ENCODE measurements at places on chromosomes 1 and 21.

DNA sequence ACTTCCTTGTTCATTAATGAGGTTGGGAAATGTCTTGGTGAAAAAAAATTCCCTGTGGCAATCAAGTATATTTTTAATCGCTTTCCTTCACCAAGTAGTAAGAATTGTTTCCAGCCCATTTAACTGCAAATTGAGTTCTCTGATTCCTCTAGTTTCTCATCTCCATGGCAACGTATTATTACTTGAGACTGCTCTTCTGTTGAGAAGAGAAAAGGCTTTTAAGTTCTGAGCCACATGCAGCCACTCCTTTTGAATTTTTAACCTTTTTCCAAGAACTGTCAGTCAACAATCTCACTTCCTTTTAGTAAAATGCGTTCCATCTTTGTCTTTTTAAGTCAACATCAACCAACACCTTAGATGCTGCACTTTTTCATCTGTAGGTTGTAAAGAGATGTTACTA, 75.7 kb upstream of the KIAA1614 start:
- peak; percentile 79 for DNase-seq

GRCh38 chr1:109161858-109162606, 48.1 kb downstream of the ELAPOR1 start:
- no peak for DNase-seq

- no peak for DNase-seq
These were observed 16.1 kb downstream of the SLC6A9 start for GRCh38 chr1:44015206-44015605.

DNA sequence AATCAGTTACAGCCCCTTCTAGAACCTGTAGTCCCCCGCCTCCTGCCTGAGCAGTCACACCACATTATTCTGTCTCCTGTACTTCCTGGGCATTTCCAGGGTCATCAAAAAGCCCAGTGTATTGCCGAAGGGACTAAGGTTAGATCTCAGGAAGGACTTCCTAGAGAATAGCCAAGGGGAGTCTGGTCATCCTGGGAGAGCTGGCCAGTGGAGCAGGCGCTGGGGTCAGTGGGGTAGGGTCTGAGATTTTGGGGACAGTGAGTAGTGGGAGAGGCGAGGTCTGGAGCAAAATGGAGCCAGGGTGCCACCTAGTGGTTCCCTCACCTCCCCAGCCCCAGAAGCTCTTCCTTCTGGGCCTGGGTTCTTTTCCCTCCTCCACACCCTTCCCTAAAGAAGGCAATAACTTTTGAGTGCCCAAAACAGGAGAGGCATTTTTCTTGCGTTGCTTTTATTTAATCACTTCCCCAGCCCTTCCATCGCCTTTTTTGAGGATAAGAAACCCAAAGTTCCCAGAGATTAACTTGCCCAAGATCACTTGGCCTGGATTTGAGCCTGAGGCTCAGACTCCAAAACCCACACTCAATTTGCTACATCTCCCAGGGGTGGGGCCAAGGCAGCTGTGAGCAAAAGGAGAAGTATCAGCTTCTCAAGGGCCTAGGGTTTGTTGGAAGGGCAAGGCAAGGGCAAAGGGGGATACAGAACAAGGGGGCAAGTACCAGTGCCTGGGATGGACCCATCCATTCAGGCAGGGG, 7.3 kb upstream of the PMVK start:
- peak; percentile 24 for DNase-seq

DNA sequence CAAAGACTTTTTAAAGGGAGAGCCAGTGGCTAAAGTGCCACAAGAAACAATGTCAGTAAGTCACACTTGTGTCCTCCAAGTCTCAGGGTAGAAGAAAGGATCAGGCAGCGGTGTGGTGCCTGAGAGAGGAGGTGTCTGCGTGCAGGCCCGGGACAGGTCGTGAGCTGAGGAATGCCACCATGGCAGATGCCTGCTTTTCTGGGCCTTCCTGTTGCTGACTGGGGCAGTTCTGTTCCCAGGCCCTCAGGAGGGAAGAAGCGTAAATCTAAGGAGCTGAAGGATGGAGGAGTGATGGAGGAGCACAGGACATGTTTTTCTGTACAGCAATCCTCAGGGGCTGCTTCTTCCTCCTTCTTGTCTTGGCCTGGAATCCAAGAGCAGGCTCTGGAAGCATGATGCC, 165.8 kb downstream of the ZBTB18 start:
- DNase-seq, result no peak

DNA sequence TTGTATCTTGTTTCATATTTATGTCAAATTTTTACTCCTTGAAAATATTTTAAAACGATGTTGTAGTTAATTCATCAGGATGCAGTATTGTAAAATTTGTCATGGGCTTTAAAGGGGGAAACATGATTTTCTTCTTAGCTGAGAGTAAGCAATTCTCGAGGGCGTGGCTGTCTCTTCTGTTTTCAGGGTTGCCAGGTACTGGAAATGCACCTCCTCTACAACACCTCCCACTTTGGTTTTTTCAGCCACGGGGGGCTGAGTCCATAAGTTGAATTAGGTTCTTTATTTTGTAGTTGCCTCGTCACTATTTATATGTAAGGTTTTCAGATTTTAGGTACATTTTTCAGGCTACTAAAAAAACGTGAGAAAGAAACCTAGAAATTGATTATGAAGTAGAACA, 64.0 kb downstream of the PRDM2 start:
- no peak for DNase-seq

DNA sequence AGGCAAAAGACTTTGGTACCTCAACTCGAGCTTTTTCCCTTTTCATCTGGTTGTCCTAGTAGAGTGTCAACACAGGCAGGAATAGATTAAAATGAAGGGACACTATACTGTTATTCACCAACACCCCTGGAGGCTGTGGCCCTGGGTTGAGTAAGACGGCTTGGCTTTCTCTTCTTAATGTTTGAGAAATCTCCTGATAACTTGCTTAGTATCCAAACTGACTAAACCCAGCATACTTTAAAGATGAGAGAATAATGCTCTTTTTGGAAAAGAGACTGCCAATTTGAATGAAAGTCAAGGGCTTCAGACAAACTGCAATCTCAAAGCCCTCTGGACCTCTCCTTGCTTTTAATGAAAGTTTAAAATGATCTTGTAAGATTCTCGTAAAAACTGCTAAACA, 2.6 kb upstream of the SLC30A1 start:
- no peak for DNase-seq

GRCh38 chr1:2810899-2811532, 9.5 kb upstream of the TTC34 start:
- DNase-seq, result no peak

Measured in DMS79 treated with DMSO at 0.1 percent for 48 hours (cell line).